AML-193 (cell line): ENCODE measurements at places on chromosomes 4 and X.

GRCh38 chrX:2960861-2961515 is 31.8 kb upstream of the ARSD start:
- DNase-seq = no peak

DNA sequence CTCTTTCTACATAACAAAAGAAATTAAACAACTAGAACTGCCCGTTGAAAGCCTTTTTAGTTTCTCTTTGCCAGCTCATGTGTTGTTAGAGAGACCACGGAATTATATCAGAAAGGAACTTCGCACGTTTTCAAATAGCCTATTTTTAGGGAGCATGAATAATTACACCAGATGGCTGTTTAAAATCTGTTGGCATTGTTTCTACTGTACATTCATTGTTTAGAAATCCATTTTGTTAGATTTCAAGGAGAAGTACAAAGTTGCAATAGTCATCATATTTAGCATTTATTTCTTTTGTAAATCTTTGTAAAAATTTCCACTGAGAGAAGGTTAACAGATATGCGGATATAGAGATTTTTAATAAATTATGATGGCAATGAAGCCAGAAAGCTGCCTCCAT is 403.0 kb upstream of the HS3ST1 start:
- DNase-seq = no peak

DNA sequence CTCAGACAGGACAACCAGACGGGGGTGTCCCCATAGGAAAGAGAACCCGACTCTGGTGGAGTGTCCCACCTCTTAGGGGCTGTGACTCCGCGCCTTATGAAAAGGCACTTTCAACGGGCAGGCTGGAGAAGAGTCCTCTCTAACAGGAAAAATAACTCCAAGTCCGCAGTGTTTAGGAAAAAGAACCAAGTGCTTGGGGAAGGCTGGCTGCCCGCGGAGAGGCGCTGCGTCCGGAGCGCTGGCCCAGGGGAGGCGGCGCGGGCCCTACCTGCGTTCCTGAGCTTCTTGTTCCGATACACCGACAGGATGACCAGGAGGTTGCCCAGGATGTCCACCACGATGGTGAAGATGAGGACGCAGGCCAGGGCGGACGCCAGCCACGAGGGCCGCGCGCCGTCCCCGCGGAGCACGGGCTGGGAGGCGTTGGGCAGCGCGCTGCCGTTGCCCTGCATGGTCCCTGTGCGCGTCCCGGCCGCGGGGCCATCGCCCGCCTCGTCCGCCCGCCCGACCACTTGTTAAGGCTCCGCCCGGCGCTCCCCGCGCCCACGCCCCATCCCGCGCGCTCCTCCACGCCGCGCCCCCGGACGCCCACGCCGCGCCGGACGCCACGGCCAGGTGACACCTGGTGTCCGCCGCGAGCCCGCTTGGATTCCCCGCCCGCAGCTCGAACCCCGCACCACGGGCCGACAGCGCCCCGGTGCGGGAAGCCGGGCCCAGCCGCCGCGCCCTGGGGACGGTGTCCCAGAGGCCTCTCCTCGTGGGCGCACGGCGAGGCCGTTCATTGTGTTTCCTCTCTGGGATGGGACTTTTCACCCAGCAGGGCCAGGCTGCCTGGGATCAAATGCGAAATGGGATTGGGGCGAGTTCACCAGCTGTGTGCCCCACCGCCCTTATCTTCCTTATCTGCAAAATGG is at the start of gene MTNR1A:
Gene MTNR1A, minus strand, starts transcription at position 654 of the 914 bp plus-strand sequence. Its CDS starts 202 bp downstream, at position 452.
- DNase-seq = no peak

DNA sequence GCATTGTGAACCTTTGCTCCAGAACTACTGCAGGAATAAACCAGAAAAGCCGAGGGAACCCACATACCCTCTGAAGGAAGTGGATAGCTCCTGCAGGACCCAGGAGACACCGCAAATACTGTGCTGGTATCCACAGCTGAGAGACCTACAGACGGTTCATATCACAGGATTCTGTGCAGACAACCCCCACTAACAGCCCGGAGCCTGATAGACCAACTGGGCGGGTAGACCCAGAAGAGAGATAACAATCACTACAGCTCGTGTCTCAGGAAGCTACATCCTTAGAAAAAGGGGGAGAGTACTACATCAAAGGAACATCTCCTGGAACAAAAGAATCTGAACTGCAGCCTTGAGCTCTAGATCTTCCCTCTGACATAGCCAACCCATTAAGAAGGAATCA is 150.8 kb downstream of the FRAS1 start:
- DNase-seq = no peak

DNA sequence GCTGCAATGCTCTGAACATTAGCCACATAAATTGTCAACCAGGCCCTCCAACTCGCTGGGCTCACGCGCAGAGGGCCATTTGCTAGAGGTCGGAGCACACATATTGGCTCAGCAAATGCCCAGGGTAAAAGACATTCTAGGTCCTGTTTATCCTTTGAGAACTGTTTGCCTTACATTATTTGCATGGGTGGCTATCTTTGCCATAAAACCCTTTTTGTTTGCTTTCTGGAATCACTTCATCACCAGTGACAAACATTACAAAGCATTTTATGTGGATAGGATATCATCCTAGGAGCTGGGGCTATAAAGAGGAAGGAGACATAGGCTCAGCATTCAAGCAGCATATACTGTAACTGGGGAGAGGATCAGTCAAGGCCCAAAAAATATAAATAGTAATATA is 149.2 kb upstream of the RAI2 start:
- no peak for DNase-seq

- no peak for DNase-seq
These were observed 2012.4 kb upstream of the IGFBP7 start for GRCh38 chr4:59122626-59123025.

GRCh38 chr4:80295336-80295735 is 28.9 kb downstream of the FGF5 start:
- DNase-seq = no peak

GRCh38 chrX:150565551-150565950 is 2.9 kb upstream of the MTM1 start:
- DNase-seq = no peak

DNA sequence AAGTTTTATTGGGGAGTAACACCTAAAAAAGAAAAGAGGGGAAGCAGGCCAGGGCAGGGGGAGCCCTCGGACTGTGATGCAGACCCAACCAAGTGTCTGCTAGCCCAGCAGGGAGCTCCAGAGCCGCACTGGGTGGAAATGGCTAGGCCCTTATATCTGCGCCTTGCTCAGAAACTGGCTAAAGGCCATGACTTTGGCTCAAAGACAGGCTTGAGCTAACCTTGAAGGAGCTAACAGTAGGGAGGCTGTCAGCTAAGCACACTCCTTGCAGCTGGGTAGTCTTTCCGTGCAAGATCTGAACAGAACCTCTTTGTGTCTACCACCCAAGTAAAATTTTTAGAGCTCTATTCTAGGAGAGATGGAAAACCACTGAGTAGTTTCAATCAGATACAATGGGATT is 43.0 kb downstream of the SEPSECS start:
- no peak for DNase-seq

DNA sequence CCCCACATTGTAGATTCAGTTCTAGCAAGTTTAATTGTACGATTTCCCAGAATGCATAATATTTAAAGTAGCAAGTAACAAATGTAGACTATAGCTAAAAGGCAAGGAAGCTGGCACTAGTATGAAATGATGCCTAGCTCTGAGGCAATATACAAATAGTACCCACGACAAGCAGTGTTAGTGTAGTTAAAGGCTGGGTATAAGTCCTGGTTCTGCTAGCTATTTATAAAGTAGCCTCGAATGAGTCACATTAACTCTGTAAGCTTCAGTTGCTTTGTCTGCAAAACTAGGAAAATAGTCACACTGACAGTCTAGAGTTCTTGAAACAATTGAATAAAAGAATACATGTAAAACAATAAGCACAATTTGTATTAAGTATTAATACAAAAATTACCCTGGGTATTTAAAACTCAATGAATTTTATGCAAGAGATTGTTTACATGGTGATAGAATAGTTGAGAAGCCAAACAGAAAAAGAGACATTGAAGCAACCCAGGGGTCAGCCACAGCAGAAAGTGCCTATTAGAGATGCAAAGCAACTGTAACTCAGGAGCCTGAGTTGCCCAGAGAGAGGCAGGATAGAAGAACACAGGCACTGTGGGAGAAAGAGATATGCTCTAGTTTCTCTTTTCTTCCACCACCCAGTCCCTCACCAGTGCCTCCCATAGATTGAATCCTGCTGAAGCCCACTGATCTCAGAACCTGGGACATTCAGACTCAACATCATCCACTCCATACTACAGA is 949.0 kb downstream of the C4orf33 start:
- no peak for DNase-seq

DNA sequence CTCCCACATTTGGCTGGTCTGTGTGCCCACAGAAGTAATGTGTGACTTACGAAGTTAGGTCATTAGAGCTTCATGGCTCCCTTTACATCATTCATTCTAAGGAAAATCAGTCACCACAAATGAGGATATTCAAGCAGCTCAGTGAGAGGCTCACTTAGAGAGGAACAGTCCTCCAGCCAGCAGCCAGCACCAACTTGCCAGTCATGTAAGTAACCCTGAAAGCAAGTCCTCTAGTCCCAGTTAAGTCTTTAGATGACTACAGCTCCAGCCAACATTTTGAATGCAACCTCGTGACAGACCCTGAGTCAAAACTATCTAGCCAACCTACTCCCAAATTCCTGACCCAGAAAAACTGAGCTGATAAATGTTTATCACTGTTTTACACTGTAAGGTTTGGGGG is 71.3 kb downstream of the LRBA start:
- no peak for DNase-seq

DNA sequence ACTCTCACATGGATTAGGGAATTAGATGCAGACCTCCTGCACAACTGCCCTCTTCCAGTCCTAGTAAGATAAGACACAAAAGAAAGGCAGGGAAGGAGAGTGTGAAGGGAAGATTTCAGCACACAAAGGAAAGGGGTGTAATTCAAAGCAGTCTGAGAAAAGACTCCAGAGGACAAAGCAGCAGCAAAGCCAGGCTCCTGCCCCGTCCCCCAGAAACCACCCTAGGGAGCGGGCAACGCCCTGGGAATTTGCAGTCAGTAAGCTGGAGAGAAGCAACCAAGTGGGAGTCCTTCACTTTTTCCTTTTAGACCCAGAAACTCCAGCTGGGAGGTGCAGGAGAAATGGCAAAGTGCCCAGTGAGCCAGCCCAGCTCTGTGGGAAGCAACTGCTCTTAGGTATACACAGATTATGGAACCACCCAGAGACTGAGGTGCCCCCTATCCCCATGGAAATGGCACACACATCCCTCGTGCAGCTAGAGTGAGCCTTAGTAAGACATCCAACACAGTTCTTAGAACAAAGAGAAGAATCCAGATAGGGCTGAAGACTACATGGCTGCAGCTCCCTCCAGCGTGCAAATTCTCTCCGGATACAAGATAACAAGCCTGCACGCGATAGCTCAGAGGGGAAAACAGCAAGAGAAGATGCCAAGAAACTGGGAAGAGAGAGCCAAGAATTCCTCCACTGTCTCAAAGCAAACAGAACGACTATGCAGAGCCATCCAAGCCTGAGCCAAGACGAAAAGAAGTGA is 26.5 kb upstream of the IRAK1 start:
- no peak for DNase-seq

- DNase-seq = no peak
These were observed 31.9 kb downstream of the RHOH start for GRCh38 chr4:40228497-40229365.

DNA sequence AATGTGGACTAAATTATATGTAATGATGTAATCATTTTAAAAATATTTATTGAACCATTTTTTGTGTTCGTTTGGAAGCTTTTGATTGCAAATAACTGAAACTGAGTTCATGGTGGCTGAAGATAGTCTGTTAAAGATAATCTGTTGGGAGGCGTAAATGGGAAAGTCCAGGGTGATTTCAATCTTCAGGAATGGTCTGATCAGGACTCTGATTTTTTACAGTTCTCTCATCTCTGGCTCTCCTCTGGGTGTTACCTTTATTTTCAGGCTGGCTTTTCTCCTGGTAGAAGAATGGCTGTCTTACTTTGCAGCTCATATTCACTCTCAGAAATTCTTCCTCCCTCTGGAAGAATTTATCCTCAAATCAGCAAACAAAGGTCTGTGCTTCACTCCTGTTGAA is 199.0 kb upstream of the LEF1 start:
- DNase-seq = no peak

DNA sequence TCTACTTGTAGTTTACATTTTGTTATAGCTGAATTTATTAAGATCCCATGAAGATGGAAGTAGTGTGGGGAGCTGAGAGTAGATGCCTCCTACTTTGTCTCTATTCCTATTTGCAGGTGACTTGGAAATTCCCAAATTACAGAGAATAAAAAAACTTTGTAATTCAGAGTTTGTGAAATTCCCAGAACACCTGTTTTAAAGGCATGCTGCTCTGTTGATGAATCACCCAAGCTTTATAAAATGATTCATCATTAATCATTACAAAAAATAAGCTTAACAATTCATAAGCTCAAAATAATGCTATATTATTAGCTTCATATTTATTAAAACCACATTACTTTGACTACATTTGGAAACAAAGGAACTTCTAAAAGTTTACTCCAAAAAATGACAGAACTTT is 856.3 kb downstream of the RPA4 start:
- DNase-seq = no peak

DNA sequence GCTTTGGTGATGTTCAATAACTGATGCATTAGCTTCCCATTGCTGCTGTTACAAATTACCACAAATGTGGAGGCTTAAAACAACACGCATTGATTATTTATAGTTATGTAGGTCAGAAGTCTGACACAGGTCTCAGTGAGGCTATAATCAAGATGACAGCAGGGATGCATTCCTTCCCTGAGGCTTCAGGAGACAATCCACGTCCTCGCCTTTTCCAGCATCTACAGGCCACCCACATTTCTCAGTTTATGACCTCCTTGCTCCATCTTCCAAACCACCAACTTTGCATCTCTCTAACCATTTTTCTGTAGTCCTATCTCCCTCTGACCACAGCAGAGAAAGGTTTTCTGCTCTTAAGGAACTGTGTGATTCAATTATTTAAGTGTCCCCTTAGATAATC is 92.5 kb downstream of the GASK1B start:
- DNase-seq = no peak
